HEK293T (cell line): ENCODE measurements at places on chromosomes 2 and 18.

DNA sequence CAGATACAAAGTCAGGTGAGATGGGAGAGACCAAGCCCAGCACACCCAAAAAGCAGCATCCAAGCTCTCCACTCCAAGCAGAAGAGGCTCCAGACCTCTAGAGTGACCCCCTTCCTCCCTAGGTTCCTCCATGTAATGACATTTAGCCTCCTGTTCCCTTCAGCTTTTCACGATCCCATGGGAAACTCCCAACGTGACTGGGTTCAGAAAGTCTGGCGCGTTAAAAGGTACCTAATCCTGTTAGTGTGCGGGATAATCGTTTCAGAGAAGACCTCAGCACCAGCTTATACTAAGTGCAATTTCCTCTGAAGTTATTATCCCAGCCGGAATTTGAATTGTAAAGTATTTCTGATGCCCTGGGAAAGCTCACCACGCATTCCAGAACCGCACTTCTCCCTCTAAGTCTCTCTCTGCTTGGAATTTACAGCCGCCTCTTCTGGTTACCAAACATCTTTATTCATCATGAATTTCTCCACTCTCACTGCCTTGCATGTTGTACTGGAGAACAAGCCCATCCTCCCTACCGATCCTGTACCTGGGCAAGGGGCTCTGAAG, 46.9 kb downstream of the CCBE1 start:
- no peak for DNase-seq

DNA sequence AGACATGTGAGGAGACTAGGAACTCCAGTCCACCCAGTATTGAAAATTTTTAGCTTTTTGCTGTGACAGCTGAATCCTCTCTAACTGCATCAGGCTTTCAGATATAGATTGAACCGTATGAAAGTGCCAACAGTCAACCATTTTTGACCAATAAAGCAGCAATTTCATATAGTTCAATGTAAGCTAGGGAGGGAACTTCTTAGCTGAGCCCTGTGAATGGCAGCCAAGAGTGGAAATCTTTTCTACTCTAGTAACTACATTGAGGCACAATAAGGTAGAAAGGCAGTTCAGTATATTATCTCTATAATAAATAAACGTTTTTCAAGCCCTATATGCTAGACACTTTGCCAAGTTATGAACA, 96.3 kb upstream of the TANK start:
- no peak for DNase-seq

- peak; percentile 16 for DNase-seq
These were observed 146.5 kb upstream of the MMADHC start for GRCh38 chr2:149733936-149734685.

- peak; percentile 29 for DNase-seq
These were observed 49.7 kb upstream of the NFE2L2 start for GRCh38 chr2:177314194-177314593.

DNA sequence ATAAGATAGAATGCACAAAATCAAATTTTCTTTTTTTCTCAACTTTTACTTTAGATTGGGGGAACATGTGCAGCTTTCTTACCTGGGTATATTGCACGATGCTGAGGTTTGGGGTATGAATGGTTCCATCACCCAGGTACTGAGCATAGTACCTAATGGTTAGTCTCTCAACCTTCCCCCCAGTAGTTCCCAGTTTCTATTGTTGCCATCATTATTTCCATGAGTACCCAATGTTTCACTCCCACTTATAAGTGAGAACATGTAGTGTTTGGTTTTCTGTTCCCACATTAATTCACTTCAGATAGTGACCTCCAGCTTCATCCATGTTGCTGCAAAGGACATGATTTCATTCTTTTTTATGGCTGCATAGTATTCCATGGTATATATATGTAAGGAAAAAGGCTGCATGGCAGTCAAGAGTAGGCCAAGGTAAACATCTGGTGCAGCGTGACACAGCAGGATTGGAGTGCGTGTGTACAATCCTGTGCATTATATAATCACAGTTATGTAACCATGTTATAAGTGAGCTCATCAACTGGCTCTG, 10.5 kb upstream of the C2orf42 start:
- DNase-seq: no peak

DNA sequence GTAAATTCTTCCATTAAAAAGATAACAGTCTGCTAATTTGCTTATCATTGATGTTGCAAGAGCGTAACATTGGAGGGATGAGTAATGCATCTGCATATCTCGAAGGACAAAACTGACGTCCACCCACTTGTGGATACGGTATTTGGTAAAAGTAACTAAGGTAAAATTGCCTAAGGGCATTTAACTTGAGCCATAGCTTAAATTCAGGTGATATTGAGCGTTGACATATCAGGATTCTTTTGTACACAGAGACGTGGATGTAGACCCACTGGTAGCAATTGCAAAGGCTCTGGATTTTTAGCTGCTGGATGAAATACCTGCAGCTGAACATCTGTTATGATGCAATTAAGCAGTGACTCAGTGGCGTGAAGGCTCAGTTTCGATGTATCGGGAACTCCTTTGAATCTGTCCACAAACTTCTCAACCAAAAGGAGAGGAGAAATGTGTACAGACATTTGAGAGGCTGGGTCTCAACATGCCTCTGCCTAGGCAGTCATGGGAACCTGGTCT, 119.3 kb downstream of the SPTBN1 start:
- no peak for DNase-seq
